Heart left ventricle (tissue), 16 donors: ENCODE measurements at places on chromosomes 5 and 9.

DNA sequence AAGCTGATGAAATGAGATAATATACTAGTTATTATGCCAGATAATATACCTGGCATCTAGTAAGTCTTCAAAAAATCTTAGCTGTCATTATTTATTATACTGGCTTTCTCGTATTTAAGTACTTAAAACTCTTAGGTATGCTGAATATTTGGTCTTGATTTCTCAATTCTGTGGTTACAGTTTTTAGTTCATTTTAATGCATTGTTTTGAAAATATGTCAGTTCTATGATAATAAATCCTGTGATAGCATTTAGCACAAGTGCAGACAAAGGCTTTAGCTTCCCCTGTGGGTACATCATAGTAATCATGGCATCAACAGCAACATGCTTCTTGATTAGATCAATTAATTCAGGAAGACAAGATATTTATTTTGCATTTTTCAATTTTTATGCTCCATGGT, 133.0 kb downstream of the SMC2 start:
- no peak for DNase-seq

DNA sequence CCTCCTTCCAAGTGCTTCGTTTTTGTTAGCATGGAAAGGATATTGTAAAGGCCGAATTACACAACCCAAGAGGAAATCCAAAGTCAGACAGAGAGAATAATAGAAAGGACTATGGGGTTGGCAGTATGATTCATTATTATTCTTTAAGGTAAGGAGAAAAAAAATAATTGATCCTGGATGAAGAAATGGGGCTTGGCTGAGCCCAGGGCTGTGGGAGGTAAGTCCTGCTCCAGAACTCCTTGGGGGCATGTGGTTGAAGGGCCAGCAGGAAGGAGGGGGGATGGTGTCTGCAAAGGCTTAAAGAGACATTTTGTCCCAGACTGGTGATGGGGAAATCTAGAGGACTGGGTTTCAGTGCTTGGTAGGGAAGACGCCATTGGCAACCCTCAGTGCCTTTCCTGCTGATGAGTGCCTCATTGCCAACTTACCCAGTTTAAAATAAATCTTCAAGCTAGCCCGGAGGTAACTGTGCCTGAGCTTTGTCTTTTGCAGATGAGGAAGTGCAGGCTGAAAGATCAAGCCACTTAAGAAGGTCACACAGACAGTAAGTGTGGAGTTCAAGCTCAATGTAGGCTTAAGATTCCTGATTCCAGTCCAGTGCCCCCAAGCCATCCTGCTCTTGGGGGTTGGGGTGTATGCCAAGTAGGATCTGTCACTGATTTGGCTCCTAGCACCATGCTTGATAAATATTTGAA, 30.2 kb downstream of the FOXI1 start:
- DNase-seq: no peak

DNA sequence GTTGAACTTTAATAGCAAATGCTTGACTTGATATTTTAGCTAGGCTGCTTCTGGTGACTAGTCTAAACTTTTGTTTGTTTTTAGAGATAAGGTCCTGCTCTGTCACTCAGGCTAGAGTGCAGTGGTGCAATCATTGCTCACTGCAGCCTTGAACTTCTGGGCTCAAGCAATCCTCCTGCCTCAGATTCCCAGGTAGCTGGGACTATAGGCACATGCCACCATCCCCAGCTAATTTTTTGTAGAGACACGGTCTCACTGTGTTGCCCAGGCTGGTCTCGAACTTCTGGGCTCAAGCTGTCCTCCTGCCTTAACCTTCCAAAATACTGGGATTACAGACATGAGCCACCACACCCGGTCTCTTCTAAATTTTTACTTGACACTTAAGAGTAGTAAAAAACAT, 20.7 kb downstream of the CDC37L1 start:
- no peak for DNase-seq

GRCh38 chr9:98080326-98080725, 23.8 kb downstream of the NANS start:
- DNase-seq: no peak

DNA sequence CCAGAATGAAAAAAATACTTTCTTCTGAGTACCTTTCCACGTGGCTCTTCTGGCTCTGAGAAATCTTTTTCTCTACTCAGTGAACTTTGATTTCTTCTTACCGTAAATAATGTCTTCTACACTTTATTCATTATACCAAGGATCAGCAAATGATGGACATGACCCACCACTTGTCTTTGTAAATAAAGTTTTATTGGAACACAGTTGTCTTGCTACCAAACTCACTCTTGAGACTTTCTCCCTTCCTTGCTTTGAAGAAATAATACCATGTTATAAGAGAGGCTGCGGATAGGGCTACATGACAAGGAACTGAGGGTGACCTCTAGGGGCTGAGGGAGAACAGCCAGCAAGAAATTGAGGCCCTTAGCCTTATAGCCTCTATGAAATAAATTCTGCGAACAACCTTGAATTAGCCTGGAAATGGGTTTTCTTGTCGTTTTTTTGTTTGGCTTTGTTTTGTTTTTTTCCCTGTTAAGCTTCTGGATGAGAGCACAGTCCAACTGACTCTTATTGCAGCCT, 212.5 kb downstream of the COMMD10 start:
- no peak for DNase-seq

DNA sequence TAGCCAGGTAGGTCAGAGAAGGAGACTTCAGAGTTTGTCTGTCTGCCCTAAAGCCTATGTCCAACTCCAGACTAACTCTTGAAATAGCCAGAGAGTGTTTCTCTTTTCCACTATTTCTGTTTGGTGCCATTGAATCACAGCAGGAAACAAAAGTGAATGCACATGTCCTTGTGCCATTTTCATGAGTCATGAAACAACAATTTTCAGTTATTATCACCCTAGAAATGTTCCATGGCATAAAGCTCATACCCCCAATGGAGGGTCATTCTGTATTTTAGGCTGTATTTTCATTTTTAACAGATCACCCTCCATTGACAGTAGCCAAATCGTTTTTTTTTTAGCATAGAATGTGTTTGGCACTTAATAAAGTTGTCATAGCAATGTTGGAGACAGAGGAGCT, 124.7 kb downstream of the PAPPA start:
- no peak for DNase-seq

GRCh38 chr5:121671624-121672023, 180.1 kb upstream of the FTMT start:
- DNase-seq: no peak

DNA sequence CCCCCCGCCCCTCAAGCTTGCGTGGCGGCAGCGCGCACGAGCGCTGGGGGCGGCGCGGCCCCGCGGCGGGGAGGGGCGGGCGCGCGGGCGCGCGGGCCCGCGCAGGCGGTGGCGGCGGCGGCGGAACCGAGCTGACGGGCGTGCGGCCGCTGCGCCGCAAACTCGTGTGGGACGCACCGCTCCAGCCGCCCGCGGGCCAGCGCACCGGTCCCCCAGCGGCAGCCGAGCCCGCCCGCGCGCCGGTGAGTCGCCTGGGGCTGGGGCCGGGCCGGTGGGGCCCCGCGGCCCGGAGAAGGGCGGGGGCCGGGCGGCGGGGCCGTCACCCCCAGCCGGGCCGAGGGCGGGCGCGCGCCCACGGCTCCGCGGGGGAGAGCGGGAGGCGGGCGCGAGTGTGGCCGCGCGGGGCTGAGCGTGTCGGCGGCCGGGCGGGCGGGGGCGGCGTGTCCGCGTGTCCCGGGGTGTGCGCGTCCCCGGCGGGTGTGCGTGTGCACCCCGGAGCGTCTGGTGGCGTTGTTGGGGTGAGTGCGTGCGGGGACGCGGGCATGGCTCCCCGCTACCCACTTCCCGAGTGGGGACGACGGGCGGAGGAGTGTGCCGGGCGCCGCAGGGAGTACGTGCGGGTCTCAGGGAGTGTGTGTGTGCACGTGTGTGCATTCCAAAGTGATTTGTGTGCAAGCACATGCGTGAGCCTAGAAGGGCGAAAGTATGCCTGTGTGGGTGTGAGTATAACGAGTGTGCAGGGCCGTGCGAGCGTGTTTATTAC, at the start of gene NEK6:
Gene NEK6 (plus strand): TSS at position 106 of the 763 bp plus-strand sequence. CDS start 44,016 bp downstream, outside the sequence.
- DNase-seq: peak; percentile 57

DNA sequence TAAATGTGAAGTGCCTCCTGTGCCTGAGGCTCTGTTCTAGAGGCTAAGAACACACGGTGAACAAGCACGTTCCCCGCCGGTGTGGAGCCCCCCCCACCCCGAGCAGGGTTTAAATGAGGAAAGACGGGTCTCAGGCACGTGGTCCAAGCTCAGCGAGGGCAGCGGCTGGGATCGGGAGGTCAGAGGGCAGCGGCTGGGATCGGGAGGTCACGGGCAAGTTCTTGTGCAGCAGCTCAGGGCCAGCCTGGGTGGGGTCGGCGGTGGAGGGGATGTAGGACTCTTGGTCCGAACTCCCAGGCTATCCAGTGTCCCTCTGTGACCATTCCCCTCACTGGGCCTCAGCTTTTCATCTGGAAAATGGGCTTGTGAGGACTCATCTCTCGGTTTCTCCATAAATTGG, 2.7 kb upstream of the GBGT1 start:
- DNase-seq: no peak

GRCh38 chr9:83649080-83649479, 26.1 kb downstream of the IDNK start:
- peak; percentile 66 for DNase-seq

DNA sequence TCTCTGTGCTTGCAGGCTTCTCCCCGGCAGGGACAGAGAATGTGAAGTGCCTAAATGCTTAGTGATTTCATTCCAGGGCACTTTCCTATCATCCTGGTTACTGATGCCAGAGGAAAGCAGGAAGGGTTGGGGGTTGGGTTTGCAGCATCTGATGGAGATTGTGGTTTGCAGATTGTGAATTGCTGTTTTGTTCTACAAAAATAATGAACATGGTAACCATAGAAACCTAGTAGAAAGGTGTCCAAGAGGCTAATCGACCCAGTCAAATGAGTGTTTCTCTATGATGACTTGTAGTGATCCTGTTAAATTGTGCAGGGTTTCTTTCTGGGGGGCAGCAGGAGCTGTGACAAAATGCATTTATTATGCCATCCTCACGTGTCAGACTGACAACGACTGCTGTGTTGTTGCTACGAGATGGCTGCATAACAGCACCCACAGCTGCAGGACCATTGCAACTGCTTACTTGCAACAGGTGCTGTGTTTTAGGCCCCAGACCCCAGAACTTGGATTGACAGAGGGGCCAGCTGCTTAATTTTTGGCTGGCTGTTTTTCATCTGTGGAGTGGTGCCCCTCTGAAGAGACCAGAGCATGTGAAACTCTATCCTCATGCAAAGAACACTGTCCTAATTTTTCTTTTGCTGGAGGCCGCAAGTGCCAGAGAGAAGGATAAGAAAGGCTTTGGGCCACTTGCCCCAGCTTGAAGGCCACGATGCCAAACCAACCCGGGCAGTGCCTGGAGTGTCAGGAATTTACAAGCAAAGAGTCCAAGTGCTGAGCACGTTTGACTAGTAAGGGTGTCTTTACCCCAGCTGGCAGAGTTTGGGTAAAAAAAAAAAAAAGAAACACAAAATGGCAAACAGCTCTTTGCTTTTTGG, 397.8 kb downstream of the GADD45G start:
- no peak for DNase-seq

DNA sequence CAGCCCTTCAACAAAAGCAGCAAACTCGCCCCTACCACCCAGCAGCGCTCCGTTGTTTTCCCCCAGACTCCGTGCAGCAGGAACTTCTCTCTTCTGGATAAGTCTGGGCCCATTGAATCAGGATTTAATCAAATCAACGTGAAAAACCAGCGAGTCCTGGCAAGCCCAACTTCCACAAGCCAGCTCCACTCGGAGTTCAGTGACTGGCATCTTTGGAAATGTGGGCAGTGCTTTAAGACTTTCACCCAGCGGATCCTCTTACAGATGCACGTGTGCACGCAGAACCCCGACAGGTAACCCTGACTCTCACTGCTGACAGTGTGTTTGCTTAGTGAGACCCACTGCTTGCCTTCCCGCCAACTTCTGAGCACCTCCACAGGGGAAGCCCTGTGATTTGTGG, 81.8 kb downstream of the PRDM6 start:
- no peak for DNase-seq

GRCh38 chr9:28741459-28741858, 1168.2 kb upstream of the C9orf72 start:
- DNase-seq: no peak

GRCh38 chr9:85258823-85259370, 482.9 kb downstream of the AGTPBP1 start:
- peak; percentile 53 for DNase-seq

DNA sequence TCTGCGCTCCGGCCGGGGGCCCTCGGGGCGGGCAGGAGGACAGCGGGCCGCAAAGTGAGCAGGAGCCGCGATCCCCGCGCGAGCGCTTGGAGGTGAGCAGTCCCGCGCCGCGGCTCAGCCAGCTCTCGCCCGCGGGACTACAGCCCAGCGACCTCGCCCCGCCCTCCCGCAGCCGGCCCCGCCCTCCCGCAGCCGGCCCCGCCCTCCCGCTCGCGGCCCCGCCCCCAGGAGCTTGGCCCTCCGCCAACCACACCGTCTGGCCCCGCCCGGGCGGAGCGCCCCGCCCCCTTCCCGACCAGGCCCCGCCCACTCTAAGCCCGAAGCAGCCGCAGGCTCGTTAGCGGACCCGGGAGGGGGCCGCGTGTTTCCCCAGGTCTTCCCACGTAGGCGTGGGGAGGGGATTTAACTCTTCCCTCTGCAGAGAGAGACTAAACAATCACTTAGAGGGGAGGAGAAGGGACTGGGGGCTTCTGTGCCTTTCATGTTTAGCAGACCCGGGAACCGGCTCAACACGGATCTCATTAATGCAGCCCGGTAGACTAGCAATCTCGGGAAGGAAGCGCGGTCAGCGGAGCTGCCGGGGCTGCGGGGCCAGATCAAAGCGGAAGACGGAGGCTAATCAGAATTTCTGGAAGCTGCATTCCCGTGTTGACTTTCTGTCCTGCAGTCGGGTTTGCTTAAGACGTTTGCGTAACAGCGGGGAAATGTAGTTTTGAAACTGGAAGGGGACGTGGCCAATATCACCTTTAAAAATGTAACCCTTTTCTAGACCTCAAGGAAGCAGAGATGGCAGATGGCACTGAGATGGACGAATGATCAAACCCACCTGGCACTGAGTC, at the start of gene MYO10:
Gene MYO10 (minus strand): TSS at position 139 of the 839 bp plus-strand sequence. CDS start 480 bp downstream, outside the sequence.
- peak; percentile 84 for DNase-seq
